ACHN (cell line): ENCODE measurements at places on chromosomes 5 and 9.
A peak's percentile ranks its signal among the peaks of the same experiment; 100 is the strongest.

DNA sequence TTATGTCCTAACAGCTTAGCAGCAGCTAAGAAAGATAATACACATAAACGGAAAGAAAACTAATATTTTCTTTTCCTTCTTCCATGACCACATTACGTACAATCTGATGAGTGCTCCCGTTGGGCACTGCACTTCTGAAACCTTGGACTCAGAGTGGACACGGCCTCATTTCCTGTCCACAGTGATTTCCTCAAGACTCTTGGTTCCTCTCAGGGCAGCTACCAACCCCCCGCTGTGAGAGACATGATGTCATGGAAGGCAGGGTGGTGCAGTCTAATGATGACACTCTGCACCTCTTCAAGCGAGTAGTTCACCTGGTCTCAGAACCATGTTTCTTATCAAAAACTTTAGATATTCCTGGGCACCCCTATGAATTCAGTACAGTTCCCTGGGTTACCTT is 68.7 kb upstream of the CTSL start:
- DNase-seq = no peak

- DNase-seq = peak; percentile 47
Measured at GRCh38 chr5:149439899-149440542, 60.9 kb upstream of the IL17B start.

DNA sequence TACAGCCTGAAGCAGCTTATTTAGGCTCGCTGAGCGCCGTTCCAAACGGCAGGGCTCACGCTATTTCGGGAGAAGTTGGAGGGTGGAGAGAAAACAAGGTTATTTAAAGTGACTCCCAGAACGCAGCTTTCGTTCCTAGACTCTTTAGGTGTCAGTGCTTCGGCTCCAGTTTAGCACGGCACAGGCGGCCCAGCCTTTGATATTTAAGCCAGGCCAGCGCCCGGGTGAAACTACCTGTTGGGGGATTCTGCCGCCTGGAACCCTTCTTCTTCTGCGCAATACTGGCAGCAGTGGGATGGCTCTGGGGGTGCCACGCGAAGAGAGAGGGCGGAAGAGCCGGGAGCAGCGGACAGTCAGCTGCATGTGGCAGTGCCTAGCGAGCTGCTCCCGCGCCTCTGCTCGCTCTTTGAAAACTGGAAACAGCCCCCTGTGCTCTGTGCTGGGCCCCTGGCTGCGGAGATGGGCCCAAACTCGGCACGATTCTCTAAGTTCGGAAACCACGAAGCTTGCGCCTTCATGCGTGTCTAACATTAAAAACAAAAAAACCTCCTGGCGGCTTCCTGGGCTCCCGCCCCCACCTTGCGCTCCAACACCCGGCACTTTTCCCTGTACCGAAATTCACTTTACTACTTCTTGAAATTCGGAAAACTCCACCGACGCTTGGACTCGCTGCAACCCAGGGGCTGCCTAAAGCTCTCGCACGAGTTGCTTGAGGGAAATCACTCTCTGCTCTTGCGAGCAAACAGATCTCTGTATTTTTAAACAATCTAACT is 34.6 kb upstream of the NFIB start:
- DNase-seq = peak; percentile 26

DNA sequence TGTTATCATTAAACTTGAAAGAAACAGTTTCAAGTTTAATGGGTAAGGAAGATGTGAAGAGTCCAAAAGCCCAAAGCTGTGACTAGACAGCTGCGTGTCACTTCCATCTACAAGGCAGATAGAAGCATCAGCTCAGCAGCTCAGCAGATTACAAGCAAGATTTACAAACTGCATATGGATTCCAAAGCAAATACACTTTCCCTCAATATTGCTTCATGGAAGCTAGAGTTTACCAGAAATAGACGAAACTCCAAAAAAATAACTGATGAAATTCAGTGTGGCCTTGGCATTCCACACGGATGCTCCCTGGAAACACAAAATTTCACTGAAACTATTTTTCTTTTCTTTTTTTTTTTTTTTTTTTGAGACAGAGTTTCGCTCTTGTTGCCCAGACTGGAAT is 17.9 kb downstream of the MYO10 start:
- no peak for DNase-seq

GRCh38 chr9:73640971-73641370 is 489.3 kb downstream of the ANXA1 start:
- DNase-seq = no peak

DNA sequence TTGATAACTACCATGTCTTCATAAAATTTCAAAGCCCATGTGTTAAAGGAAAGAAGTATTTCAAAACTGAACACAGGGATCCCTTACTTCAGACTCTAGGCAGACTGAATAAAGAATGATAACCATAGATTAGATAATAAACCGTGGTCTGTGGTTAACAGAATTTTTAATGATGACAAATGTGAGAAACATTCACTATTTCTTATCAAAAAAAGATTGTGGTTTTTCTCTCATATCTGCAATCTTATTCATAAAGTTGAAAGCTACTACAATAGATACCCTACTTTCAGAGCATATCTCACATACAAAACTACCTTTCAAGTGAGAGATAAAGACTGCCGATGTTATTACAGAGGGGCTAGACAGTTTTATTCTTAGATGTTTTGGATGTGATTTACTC is 816.8 kb upstream of the DMAC1 start:
- peak; percentile 15 for DNase-seq

DNA sequence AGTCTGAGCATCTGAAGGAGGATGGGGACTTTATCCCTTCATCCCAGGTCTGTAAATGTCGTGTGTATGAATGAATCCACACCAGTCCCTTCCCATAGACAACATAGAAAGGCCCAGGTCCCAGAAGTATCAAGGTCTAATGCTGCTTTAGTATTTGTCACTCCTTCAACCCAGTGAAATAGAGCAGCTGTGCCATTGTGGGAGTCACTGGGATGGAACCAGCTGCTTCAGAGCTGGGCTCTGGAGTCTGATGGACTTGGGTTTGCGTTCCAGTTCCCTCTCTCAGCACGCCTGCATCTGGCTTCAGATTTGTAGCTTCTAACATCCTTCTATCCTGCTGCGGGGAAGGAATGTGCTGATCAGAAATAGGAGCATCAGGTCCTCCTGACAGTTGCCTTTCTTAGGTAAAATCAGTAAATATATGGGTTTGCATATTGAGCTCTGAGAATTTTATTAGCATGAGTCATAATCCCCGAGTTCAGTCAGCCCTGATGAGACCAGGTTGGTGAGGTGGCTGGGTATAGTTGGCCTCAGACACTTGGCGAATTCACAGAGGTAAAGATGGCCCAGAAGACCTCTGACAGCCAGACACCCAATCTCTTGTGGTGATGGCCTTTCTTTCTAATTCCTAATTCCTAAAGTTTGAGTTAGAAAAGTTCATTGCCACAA is 10.1 kb downstream of the ACO1 start:
- peak; percentile 33 for DNase-seq

DNA sequence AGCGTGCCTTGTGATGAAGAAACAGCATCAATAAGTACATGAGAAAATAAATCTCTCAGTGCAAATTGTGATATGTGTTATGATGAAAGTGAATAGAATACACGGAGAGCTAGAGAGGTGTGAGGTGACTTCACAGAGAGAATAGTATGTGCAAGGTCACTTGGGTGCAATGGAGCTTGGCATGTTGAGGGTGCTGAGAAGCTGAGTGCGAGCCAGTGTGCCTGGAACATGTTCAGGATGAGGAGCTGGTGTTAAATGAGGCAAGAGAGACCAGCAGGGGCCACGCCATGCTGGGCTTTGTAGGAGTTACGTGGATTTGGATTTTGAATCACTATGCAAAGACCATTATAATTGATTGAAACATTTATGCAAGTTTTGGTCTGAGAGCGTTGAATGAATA is 12.8 kb upstream of the RPS23 start:
- no peak for DNase-seq

- no peak for DNase-seq
Measured at GRCh38 chr9:33851301-33851700, 34.3 kb downstream of the UBE2R2 start.

DNA sequence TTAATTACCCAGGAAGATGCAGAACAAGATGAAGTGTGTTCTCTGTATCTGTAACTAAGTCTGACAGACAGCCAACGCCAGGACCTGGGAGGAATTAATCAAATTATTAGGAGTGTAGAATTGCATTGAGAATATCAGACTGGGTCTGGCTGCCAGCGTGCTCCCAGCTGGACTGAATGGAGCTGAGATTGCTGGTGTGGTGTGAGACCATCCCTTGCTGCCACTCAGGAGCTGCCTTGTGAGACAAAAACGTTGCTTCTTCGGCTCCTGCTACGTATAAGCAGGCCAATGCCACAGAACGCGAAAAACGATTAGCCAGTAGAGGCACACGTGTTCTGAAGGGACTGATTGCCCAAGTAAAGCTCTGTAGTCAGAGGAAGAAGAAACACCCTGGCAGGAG is 66.8 kb downstream of the AMBP start:
- DNase-seq = no peak

GRCh38 chr5:179554981-179555380 is 4.6 kb downstream of the RUFY1 start:
- DNase-seq = no peak

GRCh38 chr9:127139071-127139731 is 16.8 kb upstream of the ANGPTL2 start:
- no peak for DNase-seq

DNA sequence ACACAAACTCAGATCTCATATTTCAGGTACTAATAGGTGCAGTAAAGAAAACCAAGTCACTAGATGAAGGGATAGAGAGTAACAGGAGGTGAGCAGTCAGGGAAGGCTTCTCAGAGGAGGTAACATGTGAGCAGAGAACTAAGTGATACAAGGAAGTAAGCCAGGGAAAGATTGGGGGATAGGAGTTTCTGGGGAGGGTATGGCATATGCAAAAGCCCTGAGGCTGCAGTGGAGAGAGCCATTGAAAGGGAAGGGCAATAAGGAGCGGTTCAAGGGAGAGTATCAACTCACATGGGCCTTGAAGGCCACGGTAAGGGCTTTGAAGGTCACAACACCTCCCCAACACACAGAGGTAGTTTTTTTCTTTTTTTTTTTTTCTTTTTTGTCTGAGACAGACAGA is 6.9 kb downstream of the OLFML2A start:
- DNase-seq = no peak

DNA sequence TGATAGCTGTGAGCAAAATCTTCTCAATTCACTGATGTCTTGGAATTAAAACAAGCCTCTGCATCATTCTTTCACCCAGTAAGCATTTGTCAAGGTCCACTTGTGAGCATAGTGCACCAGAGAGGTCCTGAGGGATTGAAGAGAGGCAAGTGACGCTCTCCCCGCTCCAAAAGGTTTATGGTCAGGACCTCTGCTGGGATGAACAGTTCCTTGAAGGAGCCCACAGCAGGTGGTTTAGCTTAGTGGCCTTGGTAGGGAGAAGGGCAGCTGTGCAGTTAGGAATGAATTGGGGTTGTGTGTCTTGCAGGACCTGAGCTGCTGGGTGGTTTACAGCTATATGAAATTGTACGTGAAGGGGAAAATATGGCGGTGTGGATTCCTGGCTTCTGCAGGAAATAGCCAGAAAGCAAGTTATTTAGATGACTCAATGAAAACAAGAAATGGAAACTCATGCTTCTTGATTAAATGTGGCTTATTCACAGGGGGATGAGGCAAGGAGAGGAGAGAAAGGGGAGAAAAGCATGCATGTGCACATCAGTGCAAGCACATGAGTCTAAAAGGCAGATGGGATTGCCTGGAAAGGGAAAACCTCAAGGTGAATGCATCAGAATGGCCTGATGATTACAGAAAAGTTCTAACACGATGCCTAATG is 42.0 kb downstream of the SUB1 start:
- DNase-seq = no peak

DNA sequence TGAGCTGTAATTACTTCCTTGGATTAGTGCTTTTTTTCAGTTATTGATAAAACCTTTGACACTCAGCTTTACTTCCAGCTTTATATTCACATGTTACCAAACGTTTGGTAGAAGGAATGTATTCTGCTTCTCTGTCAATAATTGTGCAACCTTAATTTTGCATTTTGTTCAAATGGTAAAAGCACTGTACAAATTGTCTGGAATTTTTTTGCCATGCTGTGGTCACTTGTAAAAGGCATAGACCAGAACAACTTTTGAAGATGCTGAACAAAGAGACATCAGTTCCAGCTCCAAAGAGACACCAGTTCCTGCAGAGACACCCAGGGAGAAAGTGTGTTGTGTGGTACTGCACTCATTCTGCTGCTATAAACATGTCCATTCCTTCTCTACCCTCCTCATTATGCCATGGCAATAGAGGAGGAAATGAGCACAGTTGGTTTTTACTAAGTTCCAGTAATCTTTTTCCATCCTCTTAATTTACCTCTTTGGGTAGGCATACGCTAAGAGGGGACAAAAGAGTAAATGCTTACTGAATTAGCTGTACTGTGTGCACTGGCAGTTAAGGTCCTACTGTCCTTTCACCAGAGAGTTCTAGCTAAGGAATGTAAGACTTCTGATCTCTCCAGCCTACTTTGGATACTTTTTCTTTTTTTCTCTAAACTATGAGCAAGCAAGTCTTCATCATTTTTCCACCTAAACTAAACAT is 387.4 kb downstream of the FGF10 start:
- no peak for DNase-seq

DNA sequence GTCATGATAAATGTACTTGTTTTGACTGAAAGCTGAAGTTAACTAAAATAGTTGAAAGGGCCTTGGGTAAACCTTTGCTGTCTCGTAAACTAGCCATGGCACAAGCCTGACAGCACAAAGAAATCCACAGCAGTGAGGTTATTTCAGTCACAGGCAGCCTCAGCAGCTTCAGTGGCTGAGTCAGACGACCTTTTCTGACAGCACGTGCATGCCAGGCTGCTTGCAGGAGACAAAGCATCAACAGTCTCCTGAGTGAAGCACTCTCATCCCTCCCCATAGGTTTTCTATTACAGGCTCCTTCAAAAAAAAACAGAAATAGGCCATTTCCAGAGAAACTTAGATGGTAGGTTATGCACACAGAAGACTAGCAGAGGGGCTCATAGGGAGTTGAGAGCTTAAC is 34.6 kb downstream of the OXCT1 start:
- peak; percentile 57 for DNase-seq

GRCh38 chr5:67234671-67235176 is 38.1 kb upstream of the CD180 start:
- no peak for DNase-seq

DNA sequence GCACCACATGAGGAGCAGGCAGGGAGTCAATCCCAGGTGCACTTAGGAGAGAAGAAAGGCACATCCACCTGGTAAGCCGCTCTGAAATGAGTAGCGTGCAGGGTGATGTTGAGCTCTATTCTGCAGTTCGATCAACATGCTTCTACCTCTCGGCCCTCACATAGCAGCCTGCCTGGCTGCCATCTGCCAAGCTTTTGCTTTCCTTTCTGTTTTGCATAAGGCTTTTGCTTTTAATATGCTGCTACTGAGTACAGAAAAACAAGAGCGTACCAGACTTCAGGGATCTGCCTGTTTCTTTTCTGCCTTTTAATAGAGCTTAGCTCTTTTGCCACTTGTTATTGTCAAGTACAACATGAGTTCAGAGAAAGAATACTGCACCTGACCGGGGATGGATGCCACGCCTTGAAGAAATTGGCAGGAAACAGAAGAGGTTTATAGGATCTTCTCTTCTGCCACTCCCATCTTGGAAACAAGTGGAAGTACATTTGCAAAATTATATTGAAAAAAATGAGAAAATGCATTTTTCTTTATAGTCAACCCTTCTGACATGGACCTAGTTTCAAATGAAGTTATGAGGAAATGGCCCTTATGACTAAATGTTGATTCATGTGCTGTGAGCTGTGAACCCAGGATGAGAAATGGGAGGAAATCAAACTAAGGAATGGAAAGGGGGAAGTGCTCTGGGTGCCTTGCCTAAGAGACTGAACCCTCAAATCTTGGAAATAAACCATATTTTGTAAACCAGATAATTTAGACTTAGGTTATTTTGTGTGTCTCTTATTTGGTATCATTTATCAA is 4.0 kb upstream of the FCHO2 start:
- DNase-seq = peak; percentile 75

GRCh38 chr5:112551419-112552032 is 132.4 kb upstream of the EPB41L4A start:
- peak; percentile 53 for DNase-seq

GRCh38 chr9:126861707-126862103 is 1.3 kb downstream of the ZBTB34 start:
- no peak for DNase-seq
